ENCODE measurements at places on chromosomes 6 and 20. TPM values are rescaled to one million over a fixed set of nuclear protein-coding genes. Genes with fewer than 3 reads are reported as not detected.

Gene OR2J3
- total RNA-seq = not detected

Gene TTK
- total RNA-seq = 35.9 TPM

Gene SLC17A3
- total RNA-seq = 1.1 TPM

Gene EYA2
- total RNA-seq = 1.6 TPM

Gene LPA
- not detected for total RNA-seq

Gene REM1
- total RNA-seq = not detected

Gene SLC24A3
- 0.57 TPM for total RNA-seq

All from fibroblast of the aortic adventitia (primary cell).